ENCODE measurements at places on chromosomes 11 and 22. TPM values are rescaled to one million over a fixed set of nuclear protein-coding genes. Genes with fewer than 3 reads are reported as not detected.

DNA sequence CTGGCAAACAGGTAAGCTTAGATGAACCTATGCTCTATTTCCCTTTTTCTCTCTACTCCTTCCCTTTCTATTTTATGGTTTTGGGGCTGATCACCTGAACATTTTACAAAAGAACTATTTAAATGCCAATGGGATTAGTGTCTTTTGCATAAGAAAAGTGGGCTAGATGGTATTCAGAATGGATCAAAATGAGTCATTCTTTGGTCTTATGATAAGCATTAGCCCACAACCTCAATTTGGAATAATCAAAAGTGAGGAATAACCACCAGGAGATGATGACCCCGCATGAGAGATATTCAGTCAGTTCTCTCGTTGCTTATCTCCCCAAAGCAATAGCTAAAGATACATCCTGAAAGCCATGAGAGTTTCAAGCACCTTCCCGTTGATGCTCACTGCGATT lies 399.0 kb upstream of the CADM1 start:
- H3K27me3 ChIP-seq = no peaks in the 10 kb centered on the region
- no peak overlapping the region for H3K27ac ChIP-seq
- no peak overlapping the region for H3K4me3 ChIP-seq
- no peaks in the 10 kb centered on the region for H3K4me1 ChIP-seq

DNA sequence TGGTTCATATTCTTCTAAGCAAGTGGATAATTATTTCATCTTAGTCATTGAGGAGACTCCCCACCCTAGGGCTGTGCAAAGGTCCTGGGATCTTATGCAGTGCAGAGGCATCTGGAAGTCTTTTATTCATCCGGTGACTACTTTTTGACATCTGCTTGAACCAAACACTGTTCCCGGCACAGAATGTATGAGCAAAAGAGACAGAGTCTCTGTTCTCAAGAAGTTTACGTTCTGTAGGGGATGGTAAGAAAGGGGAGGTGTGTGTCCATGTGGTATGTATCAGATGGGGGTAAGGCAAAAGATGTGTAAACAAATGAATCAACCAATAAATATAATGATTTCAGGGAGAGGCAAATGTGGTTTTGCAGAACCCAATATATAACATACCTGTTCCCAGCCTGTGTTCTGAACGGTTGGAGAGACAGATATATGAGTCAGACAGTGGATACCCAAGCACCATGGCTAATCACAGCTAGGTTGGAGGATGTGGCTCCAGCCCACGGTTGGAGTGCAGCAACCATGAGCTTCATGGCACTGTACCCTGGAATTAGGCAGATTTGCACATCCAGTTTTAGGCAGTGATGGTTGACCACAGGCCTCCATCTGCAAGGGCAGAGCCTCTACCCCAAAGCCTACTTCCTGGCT lies 75.1 kb upstream of the CADM1 start:
- H3K4me3 ChIP-seq = no peak overlapping the region
- no peak for DNase-seq
- H3K27ac ChIP-seq = no peak overlapping the region
- H3K27me3 ChIP-seq = no peaks in the 10 kb centered on the region
- H3K36me3 ChIP-seq = no peaks in the 10 kb centered on the region

GRCh38 chr11:62556875-62557631 lies 10.4 kb upstream of the AHNAK start:
- peaks cover 83% of the 10 kb centered on the region for H3K4me1 ChIP-seq
- DNase-seq = no peak
- no peak overlapping the region for H3K4me3 ChIP-seq
- peak overlapping the region; percentile 100 for H3K27ac ChIP-seq
- H3K36me3 ChIP-seq = no peaks in the 10 kb centered on the region

- H3K4me1 ChIP-seq = no peaks in the 10 kb centered on the region
- H3K27ac ChIP-seq = no peak overlapping the region
- H3K4me3 ChIP-seq = no peak overlapping the region
- H3K36me3 ChIP-seq = no peaks in the 10 kb centered on the region
- H3K27me3 ChIP-seq = no peaks in the 10 kb centered on the region
- DNase-seq = no peak
Measured at GRCh38 chr11:80990885-80991284, 1550.1 kb upstream of the TENM4 start.

Gene IGHMBP2
- total RNA-seq = 16.5 TPM

Gene MMP11
- 0.91 TPM for total RNA-seq

Gene PIWIL4
- 1.4 TPM for total RNA-seq

- no peak for DNase-seq
- peaks cover 7% of the 10 kb centered on the region for H3K4me1 ChIP-seq
- H3K27me3 ChIP-seq = no peaks in the 10 kb centered on the region
- no peaks in the 10 kb centered on the region for H3K36me3 ChIP-seq
Measured at GRCh38 chr11:2726964-2727363, 27.2 kb upstream of the KCNQ1OT1 start.

Gene NUDT22
- 70.7 TPM for total RNA-seq

DNA sequence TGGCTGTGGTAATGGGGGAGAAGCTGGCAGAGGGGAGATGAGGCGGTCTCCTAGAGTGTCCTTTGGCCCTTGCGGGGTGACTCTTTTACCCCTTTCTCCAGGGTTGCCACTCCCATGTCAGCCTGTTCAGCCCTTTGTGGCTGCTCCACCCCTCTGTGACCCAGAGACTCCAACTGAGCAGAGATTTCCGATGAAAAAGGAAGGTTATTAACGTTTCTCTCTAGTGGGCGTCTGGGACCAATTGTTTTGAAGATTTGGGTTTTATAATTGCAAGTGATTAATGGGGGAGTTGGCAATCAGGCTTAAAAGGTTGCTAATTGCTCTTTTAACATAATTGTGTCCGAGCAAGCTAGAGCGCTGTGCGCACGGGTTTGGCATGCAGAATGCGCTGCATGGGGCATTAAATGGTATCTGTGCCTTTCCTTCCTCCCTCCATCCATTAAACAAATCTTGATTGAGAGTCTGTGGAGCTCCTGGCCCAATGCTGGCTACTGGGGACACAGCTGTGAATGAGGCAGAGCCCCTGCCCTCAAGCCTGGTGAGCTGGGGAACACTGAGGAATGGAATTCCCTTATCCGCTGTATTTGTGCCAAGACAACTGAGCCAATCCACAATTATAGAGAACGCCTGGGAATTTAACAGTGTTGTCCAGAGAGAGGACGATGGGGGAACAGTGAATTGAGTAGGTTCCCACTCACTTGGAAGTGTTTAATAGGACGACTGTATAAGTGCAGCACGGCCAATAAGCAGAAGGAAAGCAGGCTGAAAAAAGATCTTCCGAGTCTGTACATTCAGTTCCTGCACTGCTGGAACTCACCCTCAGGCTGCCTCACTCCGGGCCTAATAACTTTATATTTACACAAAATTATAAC lies 295.9 kb downstream of the MIAT start:
- DNase-seq = no peak
- peaks cover 22% of the 10 kb centered on the region for H3K27me3 ChIP-seq
- H3K4me3 ChIP-seq = no peak overlapping the region
- H3K27ac ChIP-seq = no peak overlapping the region

GRCh38 chr11:11444804-11445131 lies 91.7 kb upstream of the CSNK2A3 start:
- DNase-seq = no peak
- H3K27me3 ChIP-seq = no peaks in the 10 kb centered on the region

- H3K4me1 ChIP-seq = no peaks in the 10 kb centered on the region
- DNase-seq = no peak
- H3K36me3 ChIP-seq = no peaks in the 10 kb centered on the region
- no peak overlapping the region for H3K4me3 ChIP-seq
- H3K27me3 ChIP-seq = no peaks in the 10 kb centered on the region
Measured at GRCh38 chr11:26704249-26704648, 17.6 kb downstream of the SLC5A12 start.

DNA sequence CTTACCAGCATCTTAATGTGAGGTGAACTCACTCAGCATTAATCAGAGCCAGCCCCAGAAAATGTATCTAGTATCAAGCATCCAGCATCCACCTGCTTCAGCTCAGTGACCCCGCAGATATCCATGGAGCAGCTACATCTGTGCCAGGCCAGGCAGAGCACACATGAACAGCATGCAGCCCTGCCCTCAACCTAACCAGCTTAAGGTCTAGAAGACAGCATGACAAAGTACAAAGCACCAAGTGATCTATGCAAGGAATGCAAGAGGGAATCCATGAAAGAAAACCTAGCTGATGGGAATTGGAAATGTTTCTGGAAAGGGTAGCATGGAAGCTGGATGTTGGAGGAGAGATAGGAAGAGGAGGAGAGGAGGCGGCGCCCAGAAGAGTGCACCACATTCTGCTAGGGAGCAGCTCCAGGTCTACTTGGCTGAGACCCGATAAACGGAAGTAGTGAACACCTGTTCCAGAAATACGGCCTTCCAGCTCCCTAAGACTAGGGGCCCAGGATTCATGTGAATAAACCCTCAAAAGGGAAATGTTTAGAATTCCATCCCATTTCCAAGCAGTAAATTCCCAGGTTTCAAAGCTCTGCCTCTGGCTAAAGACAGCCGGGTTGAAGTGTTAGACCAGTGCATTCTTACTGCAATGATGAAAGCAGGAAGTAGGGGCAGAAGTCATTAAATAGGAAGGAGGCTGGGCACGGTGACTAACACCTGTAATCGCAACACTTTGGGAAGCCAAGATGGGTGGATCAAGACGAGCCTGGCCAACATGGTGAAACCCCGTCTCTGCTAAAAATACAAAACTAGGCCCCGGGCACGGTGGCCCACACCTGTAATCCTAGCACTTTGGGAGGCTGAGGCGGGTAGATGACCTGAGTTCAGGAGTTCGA lies 23.5 kb upstream of the L3MBTL2 start:
- H3K4me1 ChIP-seq = peaks cover 35% of the 10 kb centered on the region
- DNase-seq = no peak
- H3K4me3 ChIP-seq = no peak overlapping the region
- H3K27ac ChIP-seq = peak overlapping the region; percentile 18
- no peaks in the 10 kb centered on the region for H3K27me3 ChIP-seq

GRCh38 chr22:24025475-24025874 lies 14.4 kb downstream of the CABIN1 start:
- no peaks in the 10 kb centered on the region for H3K36me3 ChIP-seq
- no peak overlapping the region for H3K4me3 ChIP-seq
- no peak for DNase-seq
- H3K27ac ChIP-seq = no peak overlapping the region
- peaks cover 15% of the 10 kb centered on the region for H3K4me1 ChIP-seq
- H3K27me3 ChIP-seq = no peaks in the 10 kb centered on the region

- DNase-seq = no peak
- no peaks in the 10 kb centered on the region for H3K27me3 ChIP-seq
- no peaks in the 10 kb centered on the region for H3K4me1 ChIP-seq
- no peak overlapping the region for H3K27ac ChIP-seq
- H3K4me3 ChIP-seq = no peak overlapping the region
Measured at GRCh38 chr11:71432761-71433647, 15.2 kb downstream of the DHCR7 start.

DNA sequence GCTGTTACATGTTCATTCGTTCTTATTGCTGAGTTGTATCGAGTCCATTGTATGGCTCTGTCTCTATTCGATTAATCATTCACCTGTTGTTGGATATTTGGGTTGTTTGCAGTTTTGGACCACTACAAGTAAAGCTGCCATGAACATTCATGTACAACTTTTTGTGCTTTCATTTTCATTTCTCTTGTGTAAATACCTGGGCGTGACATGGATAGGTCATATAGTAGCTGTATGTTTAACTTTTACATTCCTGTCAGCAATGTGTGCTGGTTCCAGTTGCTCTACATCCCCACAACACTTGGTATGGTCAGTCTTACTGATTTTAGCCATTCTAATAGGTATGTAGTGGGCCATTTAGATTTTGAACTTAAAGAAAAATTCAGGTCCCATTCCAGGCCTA lies 194.2 kb upstream of the PLET1 start:
- H3K27me3 ChIP-seq = no peaks in the 10 kb centered on the region
- no peak for DNase-seq
- H3K4me3 ChIP-seq = no peak overlapping the region
- no peaks in the 10 kb centered on the region for H3K36me3 ChIP-seq
- no peak overlapping the region for H3K27ac ChIP-seq

DNA sequence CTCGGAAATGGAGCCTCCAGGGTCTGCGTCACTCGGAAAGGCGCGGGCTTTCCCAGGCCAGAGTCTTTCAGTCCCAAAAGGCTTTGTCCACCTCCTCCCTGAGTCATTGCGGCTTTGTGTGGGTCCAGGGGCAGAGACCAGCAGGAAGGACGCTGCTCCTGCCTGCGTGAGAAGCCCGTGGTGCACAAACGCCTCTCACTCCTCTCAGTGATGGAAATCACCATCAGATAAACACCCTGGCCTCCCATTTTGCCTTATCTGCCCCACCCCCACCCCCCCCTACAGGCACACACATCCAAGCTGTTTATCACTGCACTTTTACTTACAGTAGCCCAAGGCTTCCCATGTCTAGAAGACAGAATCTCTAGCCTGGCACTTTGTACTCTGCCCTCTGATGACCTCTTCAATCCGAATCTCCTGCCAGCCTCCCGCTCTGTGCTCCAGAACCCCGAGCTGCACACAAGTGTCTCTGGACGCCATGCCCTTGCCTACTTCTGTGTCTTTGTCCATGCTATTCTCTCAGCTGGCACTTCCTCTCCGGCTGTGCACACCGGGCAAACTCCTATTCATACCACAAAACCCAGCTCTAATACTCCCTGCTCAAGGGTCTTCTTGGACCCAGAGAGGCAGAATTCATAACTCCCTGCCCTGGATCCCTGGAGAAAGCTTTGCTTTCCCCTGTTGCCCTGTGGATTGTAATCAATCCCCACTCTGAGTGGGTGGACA lies 954.6 kb downstream of the TBC1D22A start:
- no peak overlapping the region for H3K4me3 ChIP-seq
- H3K27me3 ChIP-seq = no peaks in the 10 kb centered on the region
- H3K4me1 ChIP-seq = no peaks in the 10 kb centered on the region
- no peak for DNase-seq
- no peak overlapping the region for H3K27ac ChIP-seq
- H3K36me3 ChIP-seq = no peaks in the 10 kb centered on the region

Gene NRIP3
- 1.1 TPM for total RNA-seq

GRCh38 chr22:29342577-29343312 lies 27.2 kb upstream of the RASL10A start:
- H3K36me3 ChIP-seq = peaks cover 55% of the 10 kb centered on the region
- H3K27ac ChIP-seq = no peak overlapping the region
- H3K4me1 ChIP-seq = peaks cover 58% of the 10 kb centered on the region
- no peak for DNase-seq
- no peak overlapping the region for H3K4me3 ChIP-seq

Gene NAV2
- total RNA-seq = 5.8 TPM

- H3K4me1 ChIP-seq = no peaks in the 10 kb centered on the region
- peak overlapping the region; percentile 58 for H3K27ac ChIP-seq
- no peak for DNase-seq
- no peaks in the 10 kb centered on the region for H3K36me3 ChIP-seq
- no peak overlapping the region for H3K4me3 ChIP-seq
- H3K27me3 ChIP-seq = no peaks in the 10 kb centered on the region
Measured at GRCh38 chr11:44979543-44980399, 29.1 kb upstream of the TP53I11 start.

GRCh38 chr11:83363312-83363711 lies 77.1 kb upstream of the CCDC90B start:
- H3K27me3 ChIP-seq = no peaks in the 10 kb centered on the region
- no peak overlapping the region for H3K27ac ChIP-seq
- no peak for DNase-seq
- H3K4me3 ChIP-seq = no peak overlapping the region
- H3K4me1 ChIP-seq = no peaks in the 10 kb centered on the region

Measured in gastrocnemius medialis (tissue), 4 donors.